ENCODE measurements at places on chromosomes 3 and 15. TPM values are rescaled to one million over a fixed set of nuclear protein-coding genes. Genes with fewer than 3 reads are reported as not detected.

DNA sequence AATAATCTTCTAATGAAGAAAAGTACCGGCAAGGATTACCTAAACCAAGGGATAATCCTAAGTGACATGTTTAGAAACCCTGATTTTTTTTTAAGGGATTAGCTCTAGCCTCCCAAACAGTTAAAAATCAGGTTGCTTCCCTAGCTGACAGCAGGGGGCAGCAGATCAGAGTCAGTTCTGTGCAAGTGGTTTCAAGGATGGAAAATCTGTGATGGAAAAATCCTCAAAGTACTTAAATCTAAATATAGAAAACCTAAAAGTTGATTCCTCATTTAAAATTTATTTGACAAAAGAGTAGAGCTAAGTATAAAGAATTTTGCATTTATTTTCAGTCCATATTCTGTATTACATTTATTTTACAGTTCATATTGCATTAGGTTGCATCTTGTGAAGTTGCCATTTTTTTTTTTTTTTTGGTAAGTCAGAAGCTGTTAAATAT, 107.6 kb downstream of the PEX5L start:
- ATAC-seq: no peak

- ATAC-seq: no peak
These were observed 749 bp downstream of the SRGAP3 start for GRCh38 chr3:9248522-9249271.

GRCh38 chr3:196140224-196140623, 58.3 kb upstream of the TFRC start:
- no peak for ATAC-seq

The SLC9C1 gene
- not detected for total RNA-seq

The ZCWPW2 gene
- 0.37 TPM for total RNA-seq

The SUSD5 gene
- not detected for total RNA-seq

The DRD3 gene
- total RNA-seq: not detected

All from activated T-helper 17 cell treated with anti-CD3 and anti-CD28 coated beads, Interleukin-2, amount 50 U/mL, for 72 hours (primary cell).